ENCODE measurements at places on chromosomes 13 and 19.

GRCh38 chr13:94550062-94550738 lies 45.8 kb downstream of the TGDS start:
- DNase-seq, result no peak

DNA sequence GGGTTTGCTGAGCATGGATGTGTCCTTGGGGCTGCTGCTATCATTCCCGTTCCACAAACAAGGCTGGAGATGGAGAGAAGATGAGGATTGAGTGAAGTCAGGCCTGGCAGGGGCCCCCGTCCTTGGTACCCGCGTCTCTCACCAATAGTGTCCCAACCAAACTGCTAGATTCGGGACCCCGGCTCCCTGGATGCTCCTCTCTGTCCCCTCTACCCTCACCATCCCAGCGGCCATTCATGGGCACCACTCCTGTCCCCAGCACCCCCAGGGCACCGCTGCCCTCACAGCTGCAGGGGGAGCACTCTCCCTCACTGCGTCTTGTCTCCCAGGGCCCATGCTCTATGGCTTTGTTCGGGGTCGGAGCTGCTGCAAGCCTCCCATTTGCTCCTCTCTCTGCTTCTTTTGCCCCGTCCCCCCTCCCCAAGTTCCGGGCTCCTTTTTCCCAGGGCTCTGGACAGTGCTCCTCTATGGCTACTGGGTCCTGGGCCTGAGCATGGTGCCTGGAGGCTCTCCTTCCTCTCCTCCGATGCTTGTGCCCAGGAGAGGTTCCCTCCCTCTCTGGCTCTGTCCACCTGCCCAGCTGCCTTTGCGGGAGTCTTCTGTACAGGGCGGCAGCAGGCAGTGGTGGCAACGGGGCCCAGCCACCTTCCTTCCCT lies 219.5 kb downstream of the TEX29 start:
- no peak for DNase-seq

- no peak for DNase-seq
Measured at GRCh38 chr13:51308781-51309180, 30.7 kb upstream of the SERPINE3 start.

- no peak for DNase-seq
Measured at GRCh38 chr19:28465371-28466086, 747.4 kb downstream of the UQCRFS1 start.

DNA sequence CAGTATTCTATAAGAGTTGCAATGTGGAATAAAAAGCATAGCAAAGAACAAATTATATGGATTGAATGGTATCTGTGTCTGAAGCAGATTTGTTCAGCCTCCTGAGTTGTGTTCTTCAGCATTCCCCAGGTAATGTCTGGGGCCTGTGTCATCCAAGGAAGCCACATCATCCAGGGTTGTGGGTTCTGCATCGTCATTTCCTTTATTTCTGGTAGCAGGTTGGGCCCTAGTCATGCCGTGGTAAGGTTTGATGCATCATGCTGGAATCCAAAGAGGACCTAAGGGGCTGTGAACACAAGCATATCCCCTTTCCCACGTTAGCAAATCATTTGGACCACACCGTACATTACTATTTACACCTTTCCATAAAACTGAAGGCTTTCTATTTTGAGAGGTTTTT lies 131.0 kb upstream of the ZNF91 start:
- DNase-seq, result no peak

GRCh38 chr13:85492283-85492682 lies 306.9 kb downstream of the SLITRK6 start:
- DNase-seq, result no peak

DNA sequence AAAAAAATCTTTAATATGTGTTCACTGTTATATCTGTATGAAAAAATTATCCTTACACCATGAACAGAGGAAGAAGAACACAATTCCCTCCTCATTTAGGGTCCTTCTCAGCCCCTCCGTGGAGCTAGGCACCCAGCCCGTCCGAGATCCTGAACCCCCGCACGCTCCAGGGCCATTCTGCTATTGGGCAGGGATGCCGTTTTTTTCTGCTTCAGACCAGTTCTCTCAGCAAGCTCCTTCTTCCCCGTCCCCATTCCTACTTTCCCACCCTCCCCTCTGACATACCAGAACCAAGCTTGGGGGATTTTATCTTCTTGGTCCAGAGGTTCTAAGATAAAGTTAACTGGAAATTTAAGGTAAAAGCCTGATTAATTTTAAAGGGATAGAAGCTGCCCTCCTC lies 36.2 kb downstream of the ATP12A start:
- no peak for DNase-seq

- no peak for DNase-seq
Measured at GRCh38 chr19:24074720-24075454, 12.1 kb upstream of the ZNF254 start.

GRCh38 chr19:33819880-33820781 lies 23.5 kb downstream of the KCTD15 start:
- DNase-seq, result peak; percentile 16

DNA sequence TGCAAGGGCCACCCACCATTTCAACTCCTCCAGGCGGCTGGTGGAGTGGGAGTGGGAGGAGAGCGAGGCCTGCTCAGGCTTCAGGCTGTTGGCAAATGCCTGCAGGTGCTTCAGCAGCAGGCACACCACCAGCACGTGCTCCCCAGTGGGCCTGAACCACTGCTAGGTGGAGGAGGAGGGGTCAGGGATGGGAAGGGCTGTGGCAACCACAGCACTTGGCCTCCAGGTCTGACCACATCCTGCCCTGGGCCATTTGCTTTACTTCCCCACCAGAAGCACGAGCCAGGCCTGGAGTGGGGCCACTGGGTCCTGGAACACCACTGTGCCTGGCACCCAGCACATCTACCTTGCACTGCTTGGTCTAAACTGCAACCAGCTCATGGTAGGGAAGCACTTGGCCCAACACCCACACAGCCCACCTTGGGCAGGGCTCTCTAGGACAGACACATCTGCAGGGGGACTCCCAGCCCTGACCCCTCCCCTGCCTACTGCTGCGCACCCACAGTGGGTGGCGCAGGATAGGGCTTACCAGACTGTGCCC lies 26.2 kb downstream of the TUBA3C start:
- DNase-seq, result no peak

DNA sequence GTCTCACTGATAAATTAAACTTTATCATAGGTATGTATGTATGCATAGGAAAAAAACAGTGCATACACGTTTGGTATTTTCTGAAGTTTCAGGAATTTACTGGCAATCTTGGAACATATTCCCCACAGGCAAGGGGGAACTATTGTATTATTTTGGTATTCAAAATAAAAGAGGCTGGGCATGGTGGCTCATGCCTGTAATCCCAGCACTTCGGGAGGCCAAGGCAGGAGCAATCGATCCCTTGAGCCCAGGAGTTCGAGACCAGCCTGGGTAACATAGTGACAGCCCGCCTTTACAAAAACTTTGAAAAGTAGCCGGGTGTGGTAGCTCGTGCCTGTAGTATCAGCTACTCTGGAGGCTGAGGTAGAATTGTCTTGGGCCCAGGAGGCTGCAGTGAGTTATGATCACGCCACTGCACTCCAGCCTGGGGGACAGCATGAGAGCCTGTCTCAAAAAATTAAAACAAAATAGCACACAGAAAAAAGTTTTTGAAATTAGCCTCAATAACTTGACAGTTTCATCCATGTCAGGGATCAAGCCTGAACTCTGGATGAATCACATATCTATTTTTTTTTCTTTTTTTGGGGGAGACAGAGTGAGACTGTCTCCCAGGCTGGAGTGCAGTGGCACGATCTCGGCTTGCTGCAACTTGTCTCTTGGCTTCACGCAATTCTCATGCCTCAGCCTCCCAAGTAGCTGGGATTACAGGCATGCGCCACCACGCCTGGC lies 29.1 kb upstream of the HOMER3 start:
- no peak for DNase-seq

GRCh38 chr19:8680676-8681344 lies 17.8 kb downstream of the ACTL9 start:
- no peak for DNase-seq

DNA sequence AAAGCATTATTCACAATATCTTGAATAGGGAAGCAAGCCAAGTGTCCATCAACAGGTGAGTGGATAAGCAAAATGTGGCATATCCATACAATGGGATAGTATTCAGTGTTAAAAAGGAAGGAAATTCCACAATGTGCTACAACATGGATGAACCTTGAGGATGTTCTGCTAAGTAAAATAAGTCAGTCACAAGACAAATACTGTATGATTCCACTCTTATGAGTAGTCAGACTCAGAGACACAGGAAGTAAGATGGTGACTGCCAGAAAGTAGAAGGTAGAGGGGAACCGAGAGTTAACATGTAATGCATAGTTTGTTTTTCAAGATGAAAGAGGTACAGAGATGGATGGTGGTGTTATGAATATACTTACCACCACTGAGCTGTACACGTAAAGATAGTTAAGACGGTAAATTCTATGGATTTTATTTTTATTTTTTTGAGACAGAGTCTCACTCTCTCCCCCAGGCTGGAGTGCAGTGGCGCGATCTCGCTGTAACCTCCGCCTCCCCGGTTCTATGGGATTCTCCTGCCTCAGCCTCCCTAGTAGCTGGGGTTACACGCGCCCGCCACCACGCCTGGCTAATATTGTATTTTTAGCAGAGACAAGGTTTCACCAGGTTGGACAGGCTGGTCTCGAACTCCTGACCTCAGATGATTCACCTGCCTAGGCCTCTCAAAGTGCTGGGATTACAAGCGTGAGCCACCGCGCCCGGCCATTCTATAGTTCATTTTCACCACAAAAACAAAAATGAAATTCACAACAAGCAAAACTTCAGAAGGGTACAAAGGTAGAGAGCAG lies 1.0 kb upstream of the CHAMP1 start:
- no peak for DNase-seq

- DNase-seq, result no peak
Measured at GRCh38 chr19:32063601-32064000, 281.8 kb upstream of the ZNF507 start.

- DNase-seq, result no peak
Measured at GRCh38 chr19:8488365-8488764, 14.1 kb downstream of the PRAM1 start.

GRCh38 chr19:29810504-29810871 lies 1.3 kb upstream of the CCNE1 start:
- DNase-seq, result no peak

GRCh38 chr13:76439546-76439945 lies 446.7 kb downstream of the KCTD12 start:
- DNase-seq, result no peak

DNA sequence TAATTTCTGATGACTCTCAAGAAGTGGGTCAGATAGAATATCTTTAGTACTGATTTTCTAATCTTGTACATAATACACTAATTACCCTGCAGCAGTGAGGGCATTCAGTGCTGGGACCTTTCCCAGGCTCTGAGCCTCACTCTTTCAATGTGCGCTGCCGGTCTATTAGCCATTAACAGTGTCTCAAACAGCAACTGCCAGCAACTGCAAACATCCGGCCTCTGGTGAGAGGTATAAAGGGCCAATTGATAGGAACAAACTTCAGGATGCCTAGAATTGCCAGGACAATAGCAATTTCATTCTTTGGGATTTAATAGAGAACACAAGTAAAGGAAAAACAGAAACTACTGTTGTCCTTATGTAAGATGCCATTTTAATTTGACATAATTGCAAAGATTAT lies 604.4 kb upstream of the SPRY2 start:
- DNase-seq, result no peak

DNA sequence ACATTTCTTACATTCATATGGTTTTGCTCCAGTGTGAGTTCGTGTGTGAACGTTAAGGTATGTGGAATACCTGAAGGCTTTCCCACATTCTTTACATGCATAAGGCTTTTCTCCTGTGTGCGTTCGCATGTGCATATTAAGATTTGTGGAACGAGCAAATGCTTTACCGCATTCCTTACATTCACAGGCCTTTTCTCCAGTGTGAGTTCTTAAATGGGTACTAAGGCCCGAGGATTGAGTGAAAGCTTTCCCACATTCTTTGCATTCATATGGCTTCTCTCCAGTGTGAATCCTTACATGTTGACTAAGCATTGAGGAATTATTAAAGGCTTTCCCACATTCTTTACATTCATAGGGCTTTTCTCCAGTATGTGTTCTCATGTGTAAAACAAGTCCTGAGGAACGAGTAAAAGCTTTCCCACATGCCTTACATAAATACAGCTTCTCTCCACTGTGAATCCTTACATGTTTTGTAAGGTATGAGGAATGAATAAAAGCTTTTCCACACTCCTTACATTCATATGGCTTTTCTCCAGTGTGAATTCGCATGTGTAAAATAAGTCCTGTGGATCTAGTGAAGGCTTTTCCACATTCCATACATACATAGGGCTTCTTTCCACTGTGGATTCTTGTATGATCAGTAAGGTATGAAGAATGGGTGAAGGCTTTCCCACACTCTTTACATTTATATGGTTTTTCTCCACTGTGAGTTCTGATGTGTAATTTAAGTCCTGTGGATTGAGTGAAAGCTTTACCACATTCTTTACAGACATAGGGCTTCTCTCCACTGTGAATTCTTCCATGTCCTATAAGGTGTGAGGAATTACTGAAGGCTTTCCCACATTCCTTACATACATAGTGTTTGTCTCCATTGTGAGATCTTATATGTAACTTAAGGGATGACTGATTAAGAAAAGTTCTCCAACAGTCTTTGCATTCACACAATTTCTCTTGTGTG lies 10.7 kb downstream of the ZNF846 start:
- no peak for DNase-seq

DNA sequence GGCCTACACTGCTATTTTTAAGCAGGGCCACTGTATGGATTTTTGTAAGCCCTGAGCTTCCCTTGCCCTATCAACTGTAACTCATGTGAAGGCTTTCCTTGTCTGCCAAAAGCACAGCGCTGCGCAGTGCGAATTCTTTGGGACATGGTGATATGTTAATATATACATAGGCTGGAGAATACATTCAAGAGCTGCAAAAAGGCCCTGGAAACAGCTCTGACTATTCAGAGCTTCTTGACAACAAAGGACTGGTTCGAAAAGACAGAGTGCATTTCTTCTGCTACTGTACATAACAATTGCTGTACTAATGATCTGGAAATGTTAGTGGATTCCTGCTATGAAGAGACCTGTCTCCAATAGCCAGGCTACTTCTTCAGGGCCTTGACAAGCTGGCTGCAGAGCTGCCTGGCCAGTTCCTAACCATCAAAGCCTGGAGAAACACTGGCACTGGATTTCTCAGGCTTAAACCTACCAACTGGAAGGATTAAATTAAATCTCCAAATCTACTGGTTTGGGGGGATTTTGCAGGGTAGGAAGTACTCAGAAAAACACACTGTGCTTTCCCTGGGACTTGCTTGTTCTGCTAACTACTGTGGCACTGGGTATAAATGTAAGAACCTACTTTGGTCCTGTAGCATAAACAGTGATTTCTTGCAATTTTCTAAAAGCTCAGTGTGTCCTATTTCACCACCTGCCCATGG lies 246.9 kb downstream of the DNAJC15 start:
- no peak for DNase-seq
